ENCODE measurements at places on chromosomes 11 and 22. TPM values are rescaled to one million over a fixed set of nuclear protein-coding genes. Genes with fewer than 3 reads are reported as not detected.

DNA sequence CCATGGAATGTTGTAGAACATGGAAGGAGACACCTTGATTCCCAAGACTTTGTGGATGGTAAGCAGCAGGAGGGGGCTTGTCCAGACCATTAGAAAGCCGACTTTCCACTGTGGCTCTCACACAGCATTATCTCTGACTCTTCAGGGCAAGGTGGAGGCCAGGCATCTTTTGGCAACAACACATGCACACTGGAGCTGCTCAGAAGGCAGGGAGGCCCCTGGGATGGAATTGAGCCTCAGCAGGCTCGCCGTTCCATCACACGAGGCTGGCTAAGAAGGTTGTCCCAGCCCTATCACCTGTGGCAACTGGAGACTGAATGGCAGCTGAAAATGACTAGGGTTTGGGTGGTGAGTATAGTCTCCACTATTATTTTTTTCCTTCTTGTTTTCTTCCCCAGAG lies 76.3 kb upstream of the TMEM45B start:
- H3K27ac ChIP-seq, result no peak overlapping the region
- DNase-seq, result no peak
- H3K36me3 ChIP-seq, result no peaks in the 10 kb centered on the region
- 0 out of 2 replicates have a peak, but pooled peaks cover 3% of the 10 kb centered on the region for H3K4me1 ChIP-seq
- no peak overlapping the region for H3K4me3 ChIP-seq

- H3K4me3 ChIP-seq, result peak within 1 kb of the TSS; percentile 94
- no peaks in the 10 kb centered on the region for H3K27me3 ChIP-seq
- H3K27ac ChIP-seq, result no peak within 1 kb of the TSS
- no peaks in the 10 kb centered on the region for H3K36me3 ChIP-seq
- H3K4me1 ChIP-seq, result no peaks in the 10 kb centered on the region
- DNase-seq, result peak; percentile 82
Observed at GRCh38 chr11:99020352-99021225, at the start of gene CNTN5. Gene CNTN5, plus strand, starts transcription at chr11:99020949.

The PCSK7 gene
- 53.9 TPM for total RNA-seq

DNA sequence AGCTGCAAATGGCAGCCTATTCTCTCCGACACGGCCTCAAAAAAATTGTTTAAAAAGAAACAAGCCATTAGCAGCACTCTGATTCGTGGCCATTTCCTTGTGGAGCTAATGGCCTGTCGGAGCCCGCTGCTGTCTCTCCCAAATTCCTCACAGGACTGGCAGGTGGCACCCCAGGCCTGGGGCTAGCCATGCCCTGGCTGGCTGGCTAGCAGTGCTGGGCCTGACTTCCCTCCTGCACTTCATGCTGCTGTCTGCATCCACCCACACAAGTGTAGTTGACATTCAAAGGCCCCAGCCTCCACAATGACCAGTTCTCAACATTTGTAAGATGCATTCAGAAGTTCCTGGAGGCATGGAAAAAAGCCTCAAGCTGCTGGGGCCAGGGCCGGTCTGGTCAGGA lies 61.5 kb downstream of the SMCO4 start:
- no peak overlapping the region for H3K4me3 ChIP-seq
- H3K27me3 ChIP-seq, result no peaks in the 10 kb centered on the region
- H3K4me1 ChIP-seq, result peaks cover 14% of the 10 kb centered on the region
- DNase-seq, result no peak
- H3K36me3 ChIP-seq, result peaks cover 4% of the 10 kb centered on the region

The GDPD4 gene
- not detected for total RNA-seq

DNA sequence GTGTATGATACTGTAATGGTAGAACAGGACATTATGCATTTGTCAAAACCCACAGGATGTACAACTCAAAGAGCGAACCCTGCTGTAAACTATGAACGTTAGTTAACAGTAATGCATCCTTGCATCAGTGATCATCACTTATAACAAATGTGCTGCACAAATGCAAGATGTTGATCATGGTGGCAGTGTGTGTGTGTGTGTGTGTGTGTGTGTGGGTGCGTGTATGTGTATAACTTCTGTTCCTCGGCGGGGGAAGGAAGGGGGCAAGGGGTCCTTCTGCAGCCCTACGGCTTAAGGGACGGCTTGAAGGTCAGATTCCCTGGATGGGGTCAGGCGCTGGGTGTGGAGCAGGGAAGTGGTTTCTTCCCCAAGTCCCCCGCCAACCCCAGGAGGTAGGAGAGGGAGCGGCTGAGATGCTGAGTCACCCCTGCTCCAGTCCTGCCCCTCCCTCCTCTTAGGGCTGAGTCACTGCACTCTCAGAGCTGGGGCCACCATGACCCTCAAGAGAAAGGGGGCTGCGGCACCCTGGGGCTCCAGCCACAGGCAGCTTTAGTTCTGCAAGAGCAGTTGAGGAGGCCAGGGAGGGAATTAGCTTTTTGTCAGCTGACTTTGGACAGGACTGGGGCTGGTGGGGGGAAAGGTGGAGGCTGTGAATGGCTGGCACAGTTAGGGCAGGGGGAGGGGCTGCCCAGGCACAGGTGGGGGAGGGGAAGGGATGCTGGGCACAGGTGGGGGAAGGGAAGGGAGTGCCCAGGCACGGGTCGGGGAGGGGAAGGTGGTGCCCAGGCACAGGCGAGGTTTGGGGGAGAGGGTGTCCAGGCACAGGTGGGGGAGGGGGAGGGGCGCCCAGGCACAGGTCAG lies 8.8 kb upstream of the CTSD start:
- H3K27me3 ChIP-seq, result no peaks in the 10 kb centered on the region
- peak; percentile 80 for DNase-seq
- H3K27ac ChIP-seq, result no peak overlapping the region
- H3K4me3 ChIP-seq, result peak overlapping the region; percentile 55
- H3K4me1 ChIP-seq, result peaks cover 8% of the 10 kb centered on the region

- H3K27ac ChIP-seq, result no peak overlapping the region
- H3K36me3 ChIP-seq, result no peaks in the 10 kb centered on the region
- H3K4me1 ChIP-seq, result no peaks in the 10 kb centered on the region
- H3K4me3 ChIP-seq, result no peak overlapping the region
- H3K27me3 ChIP-seq, result no peaks in the 10 kb centered on the region
Observed at GRCh38 chr22:46089426-46090035, 60.8 kb upstream of the PPARA start.

- peaks cover 8% of the 10 kb centered on the region for H3K36me3 ChIP-seq
- H3K4me1 ChIP-seq, result no peaks in the 10 kb centered on the region
- DNase-seq, result peak; percentile 41
- peak overlapping the region; percentile 28 for H3K27ac ChIP-seq
- peak overlapping the region; percentile 99 for H3K4me3 ChIP-seq
Observed at GRCh38 chr11:125591649-125592304, 875 bp upstream of the STT3A start.

- H3K4me3 ChIP-seq, result peak overlapping the region; percentile 65
- peaks cover 7% of the 10 kb centered on the region for H3K4me1 ChIP-seq
- peaks cover 32% of the 10 kb centered on the region for H3K27me3 ChIP-seq
- no peaks in the 10 kb centered on the region for H3K36me3 ChIP-seq
- H3K27ac ChIP-seq, result no peak overlapping the region
- DNase-seq, result no peak
Observed at GRCh38 chr11:107592231-107592590, 1.3 kb downstream of the ELMOD1 start.

- H3K4me3 ChIP-seq, result no peak overlapping the region
- H3K4me1 ChIP-seq, result no peaks in the 10 kb centered on the region
- DNase-seq, result no peak
- no peaks in the 10 kb centered on the region for H3K27me3 ChIP-seq
- no peak overlapping the region for H3K27ac ChIP-seq
- H3K36me3 ChIP-seq, result no peaks in the 10 kb centered on the region
Observed at GRCh38 chr11:93902921-93903320, 52.5 kb upstream of the VSTM5 start.

The TESMIN gene
- total RNA-seq, result 45.2 TPM

DNA sequence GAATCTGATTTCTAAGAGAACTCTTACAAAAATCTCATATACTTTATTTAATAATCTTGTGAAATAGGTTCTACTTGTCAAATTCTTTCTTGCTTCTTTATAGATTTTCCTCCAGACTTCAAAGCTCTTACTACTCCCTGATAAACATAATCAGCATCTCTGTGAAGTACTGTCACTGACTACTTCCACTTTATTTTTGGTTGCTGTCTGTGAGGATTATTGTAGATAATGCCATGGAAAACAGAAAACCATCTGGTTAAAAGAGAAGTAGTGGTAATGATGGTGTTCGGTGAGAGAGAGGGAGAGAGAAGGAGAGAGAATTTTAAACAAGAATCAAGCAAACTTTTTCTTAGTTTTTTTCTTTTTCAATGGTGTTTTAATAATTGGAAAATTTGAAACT lies 152.3 kb downstream of the TMEM135 start:
- H3K36me3 ChIP-seq, result no peaks in the 10 kb centered on the region
- H3K4me1 ChIP-seq, result no peaks in the 10 kb centered on the region
- no peak overlapping the region for H3K4me3 ChIP-seq
- no peaks in the 10 kb centered on the region for H3K27me3 ChIP-seq
- H3K27ac ChIP-seq, result no peak overlapping the region

The SAA2 gene
- total RNA-seq, result not detected

The TECTA gene
- 0.66 TPM for total RNA-seq

The C22orf42 gene
- not detected for total RNA-seq

GRCh38 chr11:133041181-133041580 lies 491.1 kb downstream of the OPCML start:
- no peaks in the 10 kb centered on the region for H3K36me3 ChIP-seq
- H3K27ac ChIP-seq, result no peak overlapping the region
- no peak overlapping the region for H3K4me3 ChIP-seq
- no peaks in the 10 kb centered on the region for H3K27me3 ChIP-seq
- DNase-seq, result no peak

GRCh38 chr11:73154178-73154577 lies 12.1 kb upstream of the FCHSD2 start:
- no peak for DNase-seq
- no peak overlapping the region for H3K4me3 ChIP-seq
- H3K4me1 ChIP-seq, result no peaks in the 10 kb centered on the region
- no peak overlapping the region for H3K27ac ChIP-seq
- H3K27me3 ChIP-seq, result no peaks in the 10 kb centered on the region

- no peak overlapping the region for H3K27ac ChIP-seq
- no peak for DNase-seq
- H3K4me1 ChIP-seq, result no peaks in the 10 kb centered on the region
- H3K27me3 ChIP-seq, result peaks cover 2% of the 10 kb centered on the region
- no peak overlapping the region for H3K4me3 ChIP-seq
Observed at GRCh38 chr11:22347857-22348487, 9.8 kb downstream of the SLC17A6 start.

- peak; percentile 52 for DNase-seq
- H3K4me1 ChIP-seq, result peaks cover 4% of the 10 kb centered on the region
- no peak overlapping the region for H3K27ac ChIP-seq
- H3K27me3 ChIP-seq, result peaks cover 5% of the 10 kb centered on the region
- H3K36me3 ChIP-seq, result no peaks in the 10 kb centered on the region
Observed at GRCh38 chr11:86799680-86800075, 664 bp upstream of the PRSS23 start.

DNA sequence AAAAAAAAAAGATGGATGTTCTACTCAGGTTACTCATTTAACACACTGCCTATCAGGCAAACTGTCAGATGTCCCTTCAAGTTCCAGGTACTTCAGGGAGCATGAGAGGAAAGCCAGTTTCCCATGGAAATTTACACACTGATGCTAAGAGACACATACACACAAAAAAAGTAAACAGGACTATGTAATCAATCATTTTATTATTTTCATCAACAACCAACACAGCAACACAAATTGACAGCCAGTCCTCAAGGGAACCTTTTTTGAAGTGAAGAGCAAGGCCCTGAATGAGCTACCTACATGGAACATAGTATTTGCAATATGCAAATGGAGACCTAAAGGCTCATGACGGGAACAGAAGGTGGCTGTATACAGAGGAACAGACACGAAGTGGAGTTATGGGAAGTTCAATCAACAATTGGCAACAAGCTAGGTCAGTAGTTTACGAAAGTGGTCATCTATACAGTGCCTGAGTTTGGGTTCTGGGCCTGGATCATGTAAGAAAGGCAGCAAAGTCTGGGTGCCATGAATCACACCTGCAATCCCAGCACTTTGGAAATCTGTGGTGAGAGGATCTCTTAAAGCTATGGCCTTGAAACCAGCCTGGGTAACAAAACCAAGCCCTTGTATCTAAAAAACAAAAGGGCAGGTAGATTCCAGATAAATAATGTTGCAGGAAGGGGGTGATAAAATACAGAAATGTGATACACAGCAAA lies 12.6 kb upstream of the WDR74 start:
- no peaks in the 10 kb centered on the region for H3K27me3 ChIP-seq
- peaks cover 50% of the 10 kb centered on the region for H3K36me3 ChIP-seq
- H3K27ac ChIP-seq, result peak overlapping the region; percentile 15
- DNase-seq, result no peak

The SAA4 gene
- total RNA-seq, result not detected

DNA sequence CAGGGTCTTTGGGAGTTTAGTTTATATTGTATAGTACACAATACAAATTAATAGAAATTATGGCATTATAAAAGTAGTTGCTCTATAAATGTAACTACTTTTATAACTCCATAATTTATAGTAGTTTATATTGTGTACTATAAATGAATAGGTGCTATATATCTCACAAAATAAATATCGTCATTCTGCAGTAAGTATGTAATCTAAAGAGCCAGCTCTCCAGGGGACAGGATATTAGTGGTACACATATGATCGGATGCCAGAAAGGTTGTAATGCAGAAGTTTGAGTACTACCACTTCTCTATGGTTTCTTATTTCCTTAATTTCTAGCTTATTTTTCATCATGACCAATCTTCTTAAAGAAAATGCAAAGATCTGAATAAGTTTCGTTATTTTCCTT lies 20.2 kb upstream of the CWF19L2 start:
- H3K27ac ChIP-seq, result no peak overlapping the region
- H3K4me1 ChIP-seq, result no peaks in the 10 kb centered on the region
- no peak for DNase-seq
- no peak overlapping the region for H3K4me3 ChIP-seq
- no peaks in the 10 kb centered on the region for H3K27me3 ChIP-seq
- H3K36me3 ChIP-seq, result no peaks in the 10 kb centered on the region

GRCh38 chr22:28064920-28065319 lies 145.9 kb upstream of the PITPNB start:
- no peak overlapping the region for H3K4me3 ChIP-seq
- H3K27ac ChIP-seq, result no peak overlapping the region
- H3K27me3 ChIP-seq, result no peaks in the 10 kb centered on the region
- peaks cover 2% of the 10 kb centered on the region for H3K36me3 ChIP-seq
- no peak for DNase-seq

- DNase-seq, result no peak
- no peak overlapping the region for H3K27ac ChIP-seq
- H3K4me1 ChIP-seq, result no peaks in the 10 kb centered on the region
- H3K4me3 ChIP-seq, result no peak overlapping the region
Observed at GRCh38 chr22:17855572-17856290, 81.5 kb upstream of the BID start.

GRCh38 chr11:116501728-116502127 lies 271.1 kb downstream of the BUD13 start:
- no peaks in the 10 kb centered on the region for H3K4me1 ChIP-seq
- H3K27me3 ChIP-seq, result peaks cover 3% of the 10 kb centered on the region
- peak overlapping the region; percentile 21 for H3K4me3 ChIP-seq
- no peak overlapping the region for H3K27ac ChIP-seq

The KCNE3 gene
- total RNA-seq, result 4.9 TPM

- no peak overlapping the region for H3K4me3 ChIP-seq
- no peak overlapping the region for H3K27ac ChIP-seq
- DNase-seq, result peak; percentile 95
- no peaks in the 10 kb centered on the region for H3K36me3 ChIP-seq
Observed at GRCh38 chr22:37330200-37331033, 48.1 kb downstream of the CYTH4 start.

GRCh38 chr11:43989162-43989981 lies 46.9 kb downstream of the C11orf96 start:
- H3K27ac ChIP-seq, result no peak overlapping the region
- no peak overlapping the region for H3K4me3 ChIP-seq
- no peaks in the 10 kb centered on the region for H3K36me3 ChIP-seq
- no peaks in the 10 kb centered on the region for H3K4me1 ChIP-seq
- peak; percentile 45 for DNase-seq
- no peaks in the 10 kb centered on the region for H3K27me3 ChIP-seq
